Neural progenitor cell (in vitro differentiated cells): ENCODE measurements at places on chromosomes 1 and 21.

DNA sequence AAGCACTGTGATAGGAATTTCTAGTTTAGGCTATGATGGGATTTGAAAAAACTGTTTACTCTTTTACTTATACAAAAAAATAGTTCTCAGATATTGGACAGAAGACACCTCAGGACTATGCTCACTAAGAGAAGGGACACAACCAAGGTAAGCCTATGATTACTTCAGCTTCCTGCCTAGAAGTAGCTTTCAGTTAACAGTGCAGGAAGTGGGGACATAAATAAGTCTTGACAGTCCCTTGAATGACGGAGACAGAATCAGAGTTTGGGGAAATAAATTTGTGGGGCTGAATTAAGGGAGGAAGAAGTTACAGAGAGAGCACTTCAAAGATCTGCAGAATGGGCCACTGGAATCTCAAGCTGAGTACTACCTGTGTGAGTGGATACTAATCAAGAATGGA, 53.8 kb upstream of the OLFM3 start:
- no peak for DNase-seq

- peak; percentile 44 for DNase-seq
Measured at GRCh38 chr1:205810448-205811157, 2.4 kb downstream of the SLC41A1 start.

GRCh38 chr1:240385985-240386978, 225.7 kb downstream of the GREM2 start:
- DNase-seq, result no peak

DNA sequence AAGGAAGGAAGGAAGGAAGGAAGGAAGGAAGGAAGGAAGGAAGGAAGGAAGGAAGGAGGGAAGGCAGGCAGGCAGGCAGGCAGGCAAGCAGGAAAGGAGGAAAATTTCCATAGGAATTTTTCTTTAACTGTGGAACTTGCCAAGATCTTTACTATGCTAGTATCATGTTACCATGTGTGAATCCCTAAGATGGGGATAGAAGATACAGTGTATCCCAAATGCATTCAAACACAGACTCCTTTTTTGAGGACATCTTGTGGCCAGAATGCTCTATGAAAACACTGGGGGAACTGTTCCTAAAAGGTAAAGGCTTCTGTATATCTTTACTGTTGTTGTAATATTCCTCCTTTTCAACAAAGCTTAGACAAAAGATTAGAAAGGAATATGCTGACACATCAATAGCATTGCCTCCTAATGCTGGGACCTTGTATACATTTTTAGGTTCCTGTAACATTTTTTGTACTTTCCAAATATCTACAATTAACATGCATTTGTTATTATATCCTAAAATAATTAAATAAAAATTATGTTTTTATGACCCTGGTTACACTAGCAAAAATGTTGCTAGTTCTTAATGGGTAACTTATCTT, 20.6 kb downstream of the CCDC190 start:
- DNase-seq, result no peak

- no peak for DNase-seq
Measured at GRCh38 chr1:65208563-65208973, 60.6 kb downstream of the AK4 start.
